ENCODE measurements at places on chromosomes 7 and 10. TPM values are rescaled to one million over a fixed set of nuclear protein-coding genes. Genes with fewer than 3 reads are reported as not detected.

The USP54 gene
- 68.4 TPM for total RNA-seq

The DGKI gene
- 2.1 TPM for total RNA-seq

The TBX20 gene
- total RNA-seq = not detected

The ELFN1 gene
- 1.2 TPM for total RNA-seq

The CPVL gene
- 17.5 TPM for total RNA-seq

The SHH gene
- total RNA-seq = not detected

The WNT8B gene
- total RNA-seq = 0.42 TPM

The SPDYE6 gene
- not detected for total RNA-seq

The STARD3NL gene
- total RNA-seq = 7.0 TPM

The HSPA12A gene
- total RNA-seq = 6.4 TPM

The ZNF487 gene
- 3.7 TPM for total RNA-seq

The DENND10 gene
- 46.2 TPM for total RNA-seq

The TMEM139 gene
- total RNA-seq = 12.3 TPM

The ADAP1 gene
- 9.1 TPM for total RNA-seq

The AKR1E2 gene
- 2.4 TPM for total RNA-seq

The ELAPOR2 gene
- 11.0 TPM for total RNA-seq

The SPAG6 gene
- not detected for total RNA-seq

The TUBAL3 gene
- not detected for total RNA-seq

The DYNC1I1 gene
- 3.3 TPM for total RNA-seq

The DOCK4 gene
- total RNA-seq = 8.2 TPM

The TMEM196 gene
- total RNA-seq = not detected

The MKX gene
- 0.84 TPM for total RNA-seq

The CYP26A1 gene
- not detected for total RNA-seq

The CDHR1 gene
- total RNA-seq = 78.5 TPM

The PPP1R3C gene
- total RNA-seq = 5.9 TPM

The LRMDA gene
- total RNA-seq = 0.76 TPM

The CALHM3 gene
- total RNA-seq = not detected

The SMO gene
- total RNA-seq = 19.4 TPM

The AGR3 gene
- 2.2 TPM for total RNA-seq

The TMEM236 gene
- 0.88 TPM for total RNA-seq

The VPS41 gene
- total RNA-seq = 37.8 TPM

The CYP2W1 gene
- 18.1 TPM for total RNA-seq

The HABP2 gene
- not detected for total RNA-seq

The MCM10 gene
- total RNA-seq = 0.57 TPM

The ADO gene
- 22.3 TPM for total RNA-seq

The CHAT gene
- total RNA-seq = not detected

The SPDYE9 gene
- not detected for total RNA-seq

The ARHGEF5 gene
- 141 TPM for total RNA-seq

The COL1A2 gene
- 263 TPM for total RNA-seq

The NUTM2B gene
- 2.4 TPM for total RNA-seq

The ADCYAP1R1 gene
- total RNA-seq = 0.52 TPM

The ARHGAP21 gene
- 29.0 TPM for total RNA-seq

The ZNF727 gene
- not detected for total RNA-seq

The TAS2R3 gene
- 1.3 TPM for total RNA-seq

The PIP gene
- total RNA-seq = 1,497 TPM

The SPDYE11 gene
- not detected for total RNA-seq

The BBS9 gene
- 10.1 TPM for total RNA-seq

The CYP2C19 gene
- total RNA-seq = 0.75 TPM

The CFAP70 gene
- 7.0 TPM for total RNA-seq

The VAX1 gene
- total RNA-seq = not detected

The SPDYE2B gene
- total RNA-seq = not detected

The ADGRA1 gene
- not detected for total RNA-seq

The ODAD2 gene
- total RNA-seq = not detected

The FRMPD2 gene
- total RNA-seq = not detected

The MYO3A gene
- total RNA-seq = 7.6 TPM

The PDK4 gene
- 234 TPM for total RNA-seq

The HECW1 gene
- total RNA-seq = 1.4 TPM

The ABCA13 gene
- total RNA-seq = 0.54 TPM

The H2AZ2 gene
- total RNA-seq = 62.8 TPM

The LIPF gene
- total RNA-seq = not detected
